Caki2 (cell line): ENCODE measurements at places on chromosomes 16 and 17. TPM values are rescaled to one million over a fixed set of nuclear protein-coding genes. Genes with fewer than 3 reads are reported as not detected.

DNA sequence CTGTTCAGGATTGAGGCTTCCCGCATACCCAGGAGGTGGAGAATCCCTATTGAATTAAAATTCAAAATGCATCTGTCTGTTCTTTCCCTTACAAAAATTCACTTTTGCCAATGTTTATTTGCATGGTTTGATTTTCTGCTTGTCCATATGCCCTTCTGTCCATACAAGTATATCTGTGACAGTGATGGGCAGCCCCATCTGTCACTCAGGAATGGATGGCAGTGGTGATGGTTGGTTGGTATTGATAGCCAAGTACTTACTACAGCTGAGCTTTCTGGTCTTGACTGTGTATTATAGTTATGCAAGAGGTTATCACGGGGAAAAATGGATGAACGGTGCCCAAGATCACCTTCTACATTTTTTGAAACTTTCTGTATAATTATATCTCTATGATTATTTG, 171.0 kb downstream of the RBFOX1 start:
- no peak for DNase-seq

Gene SPATA2L
- total RNA-seq = 26.2 and 37.4 TPM in 2 replicates

- DNase-seq = peak; percentile 72
Measured at GRCh38 chr16:12228602-12229499, 252.3 kb downstream of the SNX29 start.

GRCh38 chr17:49226771-49227435, 3.7 kb downstream of the PHOSPHO1 start:
- DNase-seq = peak; percentile 28

Gene GDE1
- 85.5 and 97.7 TPM in 2 replicates for total RNA-seq

- no peak for DNase-seq
Measured at GRCh38 chr17:1180958-1181752, 1.4 kb upstream of the ABR start.
